ENCODE measurements at places on chromosomes 6 and 20.

GRCh38 chr6:157762636-157763035 lies 60.4 kb upstream of the SNX9 start:
- DNase-seq = no peak

- no peak for DNase-seq
Observed at GRCh38 chr20:60822699-60823607, 429.1 kb upstream of the CDH4 start.

- DNase-seq = no peak
Observed at GRCh38 chr20:48962421-48962820, 40.9 kb downstream of the ARFGEF2 start.

- no peak for DNase-seq
Observed at GRCh38 chr6:133886104-133886775, 2.7 kb upstream of the TCF21 start.

DNA sequence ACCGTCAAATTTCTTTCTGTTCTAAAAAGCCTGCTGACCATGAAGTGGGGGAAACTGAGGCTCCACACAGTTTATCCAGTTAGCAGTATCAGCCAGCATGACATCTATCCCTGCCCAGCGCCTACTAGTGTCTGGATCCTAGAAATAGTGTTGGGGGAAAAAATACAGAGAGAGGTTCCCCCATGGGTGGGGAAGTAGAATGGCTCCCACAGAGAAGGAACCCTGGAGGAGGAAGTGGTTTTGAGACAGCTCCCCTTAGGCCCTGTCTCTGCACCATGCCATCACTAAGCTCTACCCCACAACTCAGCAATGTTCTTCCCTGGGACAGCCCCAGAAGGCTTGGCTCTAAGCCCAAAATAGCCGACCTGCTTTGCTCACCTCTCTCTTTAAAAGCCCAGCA lies 153.4 kb downstream of the MBOAT1 start:
- no peak for DNase-seq

DNA sequence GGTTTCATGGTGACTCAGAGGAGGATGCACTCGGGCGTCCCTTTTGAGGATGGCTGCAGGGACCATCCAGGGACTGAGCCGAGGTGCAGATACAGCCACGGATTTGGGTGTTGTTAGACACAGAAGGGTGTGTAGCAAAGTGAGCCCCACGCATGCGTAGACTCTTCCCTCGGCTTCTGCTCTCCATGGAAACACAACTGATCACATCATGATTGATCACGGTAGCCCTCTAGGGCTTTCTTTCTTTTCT lies 606 bp upstream of the ULBP1 start:
- no peak for DNase-seq

DNA sequence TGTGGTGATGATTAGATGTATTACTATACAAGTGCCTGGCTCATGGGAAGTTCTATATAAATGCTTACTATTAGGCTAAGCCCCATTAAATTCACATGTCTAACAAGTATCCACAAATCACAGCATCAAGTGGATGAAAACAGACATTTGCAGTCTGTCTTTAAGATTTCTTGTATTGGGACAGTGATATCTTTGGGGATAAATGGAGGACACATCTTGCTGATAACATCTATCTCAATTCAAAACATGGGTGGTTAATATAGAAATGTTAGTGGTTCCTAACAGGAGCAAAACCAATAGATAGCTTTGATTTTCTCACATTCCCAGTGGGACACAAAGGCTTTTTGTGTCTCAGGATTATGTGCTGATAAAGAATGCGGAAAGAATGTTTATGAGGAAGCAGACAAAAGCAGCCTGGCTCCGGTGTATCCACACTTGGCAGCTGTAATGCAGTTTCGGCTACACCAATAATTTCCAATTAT lies 29.3 kb downstream of the PTPRK start:
- DNase-seq = no peak

GRCh38 chr6:160141001-160141726 lies 19.5 kb downstream of the SLC22A1 start:
- DNase-seq = no peak

GRCh38 chr6:149905911-149906371 lies 8.0 kb upstream of the RAET1E start:
- DNase-seq = no peak

GRCh38 chr20:38321959-38322598 lies 18.1 kb downstream of the BPI start:
- no peak for DNase-seq

DNA sequence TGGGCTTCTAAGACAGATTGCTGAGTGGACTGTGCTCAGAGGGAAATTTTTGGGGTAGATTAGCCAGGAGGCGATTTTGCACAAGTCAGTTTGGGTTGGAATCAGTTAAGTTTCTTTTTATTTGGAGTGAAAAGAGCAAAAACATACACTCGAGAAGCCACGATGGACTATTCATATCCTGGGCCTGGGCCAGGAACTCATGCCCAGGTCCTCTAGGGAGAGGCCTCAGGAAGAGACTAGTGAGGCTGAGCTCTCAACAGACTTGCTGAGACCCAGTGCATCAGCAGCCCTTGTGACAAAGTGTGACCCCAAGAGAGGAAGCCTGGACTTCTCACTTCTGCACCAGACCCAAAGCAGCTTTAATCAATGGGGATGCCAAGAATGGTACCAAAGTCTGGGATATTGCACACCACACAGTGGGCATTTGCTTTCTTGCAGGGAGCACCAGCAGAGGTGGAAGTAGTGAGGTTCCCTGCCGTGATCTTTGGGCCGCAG lies 61.6 kb upstream of the MAFB start:
- no peak for DNase-seq

DNA sequence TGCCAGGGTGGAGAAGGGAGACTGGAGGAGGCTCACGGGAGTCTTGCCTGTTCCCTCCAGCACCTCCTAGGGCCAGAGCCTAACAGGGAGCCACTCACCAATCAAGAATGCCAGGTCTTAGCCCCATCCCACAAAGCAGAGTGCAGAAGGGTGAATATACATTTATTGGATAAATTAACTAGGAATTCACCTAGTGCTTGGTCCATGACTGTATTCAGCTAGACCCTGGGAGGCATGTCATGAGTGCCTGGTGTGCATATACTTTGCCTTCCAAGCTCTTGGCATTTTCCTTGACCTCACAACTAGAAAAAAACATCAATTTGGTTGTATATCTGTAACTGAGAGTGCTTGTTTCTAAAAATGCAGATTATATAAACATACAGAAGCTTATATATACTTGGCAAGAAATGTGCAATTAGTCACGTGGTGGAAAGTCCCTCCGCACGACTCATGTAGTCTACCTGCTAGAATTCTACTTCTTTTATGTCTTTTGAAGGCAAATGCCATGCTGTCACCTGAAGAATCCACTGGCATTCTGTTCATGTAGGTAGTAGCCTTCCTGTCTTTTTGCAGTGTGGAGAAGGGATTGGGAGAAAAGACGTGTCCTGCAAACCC lies 991.0 kb downstream of the KIF16B start:
- no peak for DNase-seq

DNA sequence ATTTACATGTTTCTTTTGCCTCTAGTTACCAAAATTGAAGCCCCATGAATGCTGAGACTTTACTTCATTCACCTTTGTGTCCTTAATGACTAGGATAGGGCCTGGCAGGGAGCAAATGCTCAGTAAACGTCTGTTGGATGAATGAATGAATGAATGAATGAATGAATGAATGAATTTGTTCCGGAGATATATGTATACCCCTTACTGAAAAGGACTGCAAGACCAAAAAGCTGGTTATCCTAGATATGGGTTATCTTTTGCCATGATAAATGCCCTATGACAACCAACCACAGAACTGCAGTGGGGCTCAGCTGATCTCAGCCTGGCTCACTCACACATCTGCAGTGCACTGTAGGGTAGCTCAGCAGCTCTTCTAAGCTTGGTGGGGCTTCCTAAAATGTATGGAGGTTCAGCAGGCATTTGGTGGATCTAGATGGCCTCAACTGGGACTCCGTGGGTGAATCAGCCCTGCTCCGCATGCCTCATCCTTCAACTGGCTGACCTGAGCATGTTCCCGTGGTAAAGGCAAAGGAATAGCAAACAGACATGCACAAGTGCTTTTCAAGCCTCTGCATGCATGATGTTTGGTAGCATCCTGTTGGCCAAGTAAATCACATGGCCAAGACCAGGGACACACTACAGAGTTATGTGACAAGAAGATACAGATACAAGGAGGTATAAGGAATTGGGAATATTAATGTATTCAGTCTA lies 378.7 kb upstream of the SOX4 start:
- DNase-seq = no peak

DNA sequence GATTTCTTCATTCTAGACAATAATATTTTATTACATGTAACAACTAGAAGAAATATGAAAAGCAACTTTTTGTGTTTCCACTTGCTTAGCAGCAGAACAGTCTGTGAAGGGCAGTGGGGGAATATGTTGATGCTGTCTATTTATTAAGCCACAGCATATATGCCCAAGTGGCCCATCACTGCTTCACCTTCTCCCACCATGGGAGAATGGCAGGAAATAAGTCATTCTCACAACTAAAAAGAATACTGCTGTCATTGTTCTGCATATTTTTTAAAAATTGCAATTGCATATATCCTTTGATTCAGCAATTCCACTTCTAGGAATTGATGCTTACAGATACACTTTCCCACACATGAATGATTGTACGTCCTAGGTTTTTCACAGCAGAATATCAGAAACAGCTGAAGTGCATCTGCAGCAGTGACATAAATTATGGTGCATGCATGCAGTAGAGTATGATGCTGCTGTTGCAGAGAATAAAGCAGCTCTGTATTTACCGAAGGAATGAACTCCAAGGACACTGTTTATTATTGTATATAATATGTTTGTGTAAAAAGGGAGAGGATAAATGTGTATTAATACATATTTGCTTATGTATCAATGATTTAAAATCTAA lies 26.8 kb downstream of the KIF3B start:
- no peak for DNase-seq

DNA sequence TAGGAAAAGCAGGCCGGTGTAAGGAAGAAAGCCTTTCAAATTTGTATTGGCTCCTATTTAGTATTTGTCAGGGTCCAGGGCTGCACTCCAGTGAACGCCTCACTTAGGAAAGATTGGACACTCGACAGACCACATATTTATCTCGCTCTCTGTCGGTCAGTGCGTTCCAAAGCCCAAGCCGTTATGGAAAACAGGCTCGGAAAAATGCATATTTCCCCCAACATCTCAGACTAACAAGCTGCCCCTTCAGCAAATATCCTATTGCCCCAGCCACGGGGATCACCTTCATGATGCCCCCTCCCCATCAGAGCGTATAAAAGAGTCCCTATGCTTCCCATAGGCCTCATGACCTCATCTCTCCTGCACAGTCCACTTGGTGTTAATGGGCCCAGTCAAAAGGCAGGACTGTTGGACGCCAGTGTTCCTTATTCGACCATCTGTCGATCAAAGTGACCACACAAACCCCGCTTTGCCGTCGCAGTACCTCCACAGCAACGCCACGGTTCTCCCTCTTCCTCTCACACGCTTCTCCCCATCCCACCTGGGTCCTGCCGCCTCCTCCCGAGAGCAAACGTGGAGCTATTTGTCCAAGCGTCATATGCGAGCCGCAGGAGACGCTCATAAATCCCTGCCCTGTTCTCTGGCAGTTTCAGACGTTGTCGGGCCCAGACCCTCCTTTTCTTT lies 63.3 kb downstream of the NPEPL1 start:
- no peak for DNase-seq

- DNase-seq = no peak
Observed at GRCh38 chr20:34311118-34312023, 8.2 kb upstream of the AHCY start.

GRCh38 chr20:37521061-37521771 lies at the start of gene NNAT:
Gene NNAT (plus strand): TSS chr20:37521250. CDS start chr20:37521332, 82 bp downstream.
- DNase-seq = no peak

All from esophagus squamous epithelium (tissue), 5 donors.